NCI-H524 treated with DMSO at 0.1 percent for 48 hours (cell line): ENCODE measurements at places on chromosomes 6 and 20.

DNA sequence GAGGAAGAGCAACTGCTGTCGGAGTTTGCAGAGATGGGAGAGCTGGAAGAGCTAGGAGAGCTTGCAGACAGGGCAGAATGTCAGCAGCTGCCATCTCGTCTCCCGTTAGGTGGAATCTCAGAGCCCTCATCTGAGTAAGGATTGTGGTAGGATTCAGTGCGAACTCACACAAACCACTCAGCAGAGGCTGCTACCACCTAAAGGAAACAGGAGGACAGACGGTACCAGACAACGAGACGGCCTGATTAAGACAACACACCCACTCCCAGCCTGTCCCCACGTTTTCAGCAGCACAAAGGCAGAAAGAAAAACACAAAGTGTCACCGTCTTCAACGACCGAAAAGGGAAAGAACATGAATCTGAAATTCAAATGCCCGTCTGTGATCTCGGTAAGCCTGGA is 4.1 kb downstream of the LEMD2 start:
- DNase-seq: no peak

GRCh38 chr6:6614096-6614982 is 25.8 kb downstream of the LY86 start:
- DNase-seq: no peak

DNA sequence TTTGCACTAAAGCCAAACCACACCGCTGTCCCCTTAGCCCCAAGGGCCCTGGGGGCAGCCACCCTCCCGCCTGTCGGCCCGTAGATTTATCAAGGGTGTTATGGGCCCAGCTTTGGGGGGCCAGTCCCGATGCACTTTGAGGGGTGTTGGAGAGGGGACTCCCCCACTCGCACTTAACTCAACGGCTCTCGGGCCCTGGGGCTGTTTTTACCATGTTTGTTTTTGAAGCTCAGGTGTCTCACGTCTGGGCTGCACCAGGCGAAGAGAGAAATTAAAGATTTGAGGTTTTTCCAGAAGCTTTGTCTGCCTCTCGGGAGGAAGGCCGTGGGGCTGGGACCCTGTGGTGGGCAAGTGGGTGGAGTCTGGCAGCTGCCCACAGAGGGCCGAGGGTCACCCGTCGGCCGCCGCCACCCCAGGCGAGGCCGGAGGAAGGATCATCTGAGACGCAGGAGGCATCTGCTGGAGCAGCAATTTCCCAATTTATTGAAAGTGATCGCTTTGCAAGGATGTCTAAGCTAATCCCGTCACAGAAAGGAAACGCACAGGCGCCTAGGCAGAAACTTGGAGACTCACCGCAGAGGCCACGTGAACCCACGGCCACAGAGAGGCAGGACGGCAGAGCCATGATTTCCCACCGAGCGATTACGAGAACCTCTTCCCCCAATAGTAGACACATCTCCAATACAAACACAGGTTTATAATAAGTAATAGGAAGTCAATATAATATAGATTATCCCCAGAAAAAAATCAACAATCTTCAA is 3.8 kb downstream of the SLC2A4RG start:
- DNase-seq: no peak

GRCh38 chr6:144951730-144952437 is 666.7 kb downstream of the UTRN start:
- DNase-seq: no peak

- DNase-seq: no peak
Observed at GRCh38 chr6:11389977-11390376, 147.6 kb upstream of the TMEM170B start.

- DNase-seq: no peak
Observed at GRCh38 chr6:162471842-162472241, 255.7 kb downstream of the PRKN start.
